ENCODE measurements at places on chromosomes 4 and X.

- no peak for DNase-seq
These were observed 19.4 kb downstream of the SEPTIN11 start for GRCh38 chr4:76968937-76969336.

DNA sequence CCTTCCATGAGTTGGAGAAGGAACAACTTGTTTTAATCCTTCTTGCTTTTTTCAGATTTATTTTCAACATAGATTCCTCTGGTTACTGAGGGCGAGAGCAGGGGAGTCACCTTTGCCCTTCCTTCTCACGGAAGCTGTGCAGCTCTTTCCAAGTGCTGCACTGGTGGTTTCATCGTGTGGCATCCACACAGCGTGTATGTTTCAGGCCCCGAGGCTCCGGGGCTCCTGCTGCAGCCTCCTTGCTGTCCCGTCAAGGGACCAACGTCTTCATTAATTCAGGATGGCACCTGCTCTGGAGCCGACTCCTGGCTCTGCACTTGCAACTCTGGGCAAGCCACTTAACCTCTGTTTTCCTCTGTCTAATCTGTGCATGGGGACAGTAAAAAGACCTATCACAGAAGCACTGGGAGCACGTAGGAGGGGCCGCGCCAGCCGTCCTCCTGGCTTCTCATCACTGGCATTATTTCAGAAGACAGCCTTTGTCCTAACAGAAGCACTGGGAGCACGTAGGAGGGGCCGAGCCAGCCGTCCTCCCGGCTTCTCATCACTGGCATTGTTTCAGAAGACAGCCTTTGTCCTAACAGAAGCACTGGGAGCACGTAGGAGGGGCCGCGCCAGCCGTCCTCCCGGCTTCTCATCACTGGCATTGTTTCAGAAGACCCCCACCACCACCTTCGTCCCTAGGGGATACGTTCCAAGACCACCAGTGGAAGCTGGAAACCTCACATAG is 117.8 kb upstream of the NKX1-1 start:
- DNase-seq = no peak

DNA sequence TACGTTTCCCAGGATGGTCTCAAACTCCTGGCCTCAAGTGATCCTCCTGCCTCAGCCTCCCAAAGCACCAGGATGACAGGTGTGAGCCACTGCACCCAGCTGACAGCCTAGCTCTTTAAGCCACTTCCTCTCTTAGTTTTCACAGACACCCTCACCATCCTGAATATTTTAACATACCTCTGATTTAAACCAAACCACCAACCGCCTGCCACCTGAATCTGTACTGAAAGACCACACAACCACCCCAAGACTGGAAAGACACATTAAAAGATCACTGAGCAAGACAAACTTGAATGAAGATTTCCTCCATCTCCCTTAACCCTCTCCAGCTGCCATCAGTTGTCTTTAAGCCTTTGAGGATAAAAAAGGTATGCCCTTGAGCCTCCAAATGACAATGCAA is 110.6 kb downstream of the SH3KBP1 start:
- no peak for DNase-seq

DNA sequence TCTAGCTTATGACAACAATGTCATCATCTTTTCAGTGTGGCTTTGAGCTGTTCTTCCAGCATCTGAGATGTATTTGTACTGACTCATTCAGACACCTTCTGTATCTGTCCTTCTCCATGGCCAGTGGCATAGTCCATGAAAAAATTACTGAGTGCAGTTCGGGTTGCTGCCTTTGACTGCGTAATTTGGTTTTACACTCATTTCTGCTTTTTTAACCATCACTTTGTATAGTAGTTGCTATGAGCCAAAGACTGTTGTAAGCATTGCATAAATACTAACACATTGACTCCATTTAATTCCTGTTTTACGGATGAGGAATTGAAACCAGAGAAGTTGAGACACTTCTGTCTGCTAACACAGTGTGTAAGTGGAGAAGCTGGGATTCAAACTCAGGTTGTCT is 190.7 kb upstream of the MID1 start:
- no peak for DNase-seq

DNA sequence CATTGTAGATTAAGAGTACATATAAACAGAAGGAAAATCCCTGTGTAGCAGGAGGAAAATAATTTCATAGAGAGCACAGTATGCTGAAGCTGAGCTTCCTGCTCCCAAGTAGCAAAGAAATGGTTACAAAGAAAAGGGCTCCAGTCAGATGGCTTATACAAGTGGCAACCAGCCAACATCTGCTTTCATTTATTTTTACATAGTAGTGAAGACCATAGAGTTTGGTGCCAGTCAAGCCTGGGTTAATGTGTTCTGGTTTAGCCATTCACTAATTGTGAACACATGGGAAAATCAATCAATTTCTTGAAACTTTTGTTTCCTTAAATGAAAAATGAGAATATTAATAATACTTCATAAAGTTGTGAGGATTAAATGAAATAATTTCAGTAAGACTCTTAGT is 111.3 kb upstream of the ELOVL6 start:
- DNase-seq = no peak

DNA sequence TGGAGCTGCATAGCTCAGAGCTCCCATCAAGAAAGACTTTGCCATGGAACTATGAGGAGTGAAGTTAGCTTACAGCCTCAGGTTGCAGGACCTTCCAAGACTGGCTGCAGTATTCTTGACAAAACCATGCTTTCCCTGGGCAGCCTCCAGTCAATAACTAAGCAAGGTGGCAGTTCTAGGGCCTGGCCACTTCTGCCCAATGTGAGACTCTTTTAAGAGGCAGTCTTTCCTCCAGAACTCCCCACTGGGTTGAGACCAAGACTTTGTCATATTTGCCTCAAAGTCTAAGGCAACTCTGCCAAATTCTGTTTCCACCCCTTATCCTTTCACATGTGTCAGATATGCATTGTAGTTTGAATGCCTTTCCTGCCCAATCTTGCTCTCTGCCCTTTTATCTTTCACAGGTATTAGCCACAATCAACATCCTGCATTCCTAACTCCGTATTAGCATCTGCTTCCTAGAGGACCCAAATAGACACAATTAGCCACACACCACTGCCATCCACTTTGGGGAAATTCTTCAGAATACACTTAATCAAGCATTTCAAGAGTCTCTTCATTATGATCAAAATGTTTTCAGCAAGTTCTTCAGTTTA is 17.7 kb upstream of the SLC25A43 start:
- DNase-seq = no peak

- DNase-seq = no peak
These were observed 342.3 kb upstream of the GRID2 start for GRCh38 chr4:91961504-91961903.

- no peak for DNase-seq
These were observed 256.6 kb downstream of the IL1RAPL1 start for GRCh38 chrX:28843817-28844216.

GRCh38 chrX:109760209-109760921 is 27.3 kb upstream of the ACSL4 start:
- peak; percentile 28 for DNase-seq

DNA sequence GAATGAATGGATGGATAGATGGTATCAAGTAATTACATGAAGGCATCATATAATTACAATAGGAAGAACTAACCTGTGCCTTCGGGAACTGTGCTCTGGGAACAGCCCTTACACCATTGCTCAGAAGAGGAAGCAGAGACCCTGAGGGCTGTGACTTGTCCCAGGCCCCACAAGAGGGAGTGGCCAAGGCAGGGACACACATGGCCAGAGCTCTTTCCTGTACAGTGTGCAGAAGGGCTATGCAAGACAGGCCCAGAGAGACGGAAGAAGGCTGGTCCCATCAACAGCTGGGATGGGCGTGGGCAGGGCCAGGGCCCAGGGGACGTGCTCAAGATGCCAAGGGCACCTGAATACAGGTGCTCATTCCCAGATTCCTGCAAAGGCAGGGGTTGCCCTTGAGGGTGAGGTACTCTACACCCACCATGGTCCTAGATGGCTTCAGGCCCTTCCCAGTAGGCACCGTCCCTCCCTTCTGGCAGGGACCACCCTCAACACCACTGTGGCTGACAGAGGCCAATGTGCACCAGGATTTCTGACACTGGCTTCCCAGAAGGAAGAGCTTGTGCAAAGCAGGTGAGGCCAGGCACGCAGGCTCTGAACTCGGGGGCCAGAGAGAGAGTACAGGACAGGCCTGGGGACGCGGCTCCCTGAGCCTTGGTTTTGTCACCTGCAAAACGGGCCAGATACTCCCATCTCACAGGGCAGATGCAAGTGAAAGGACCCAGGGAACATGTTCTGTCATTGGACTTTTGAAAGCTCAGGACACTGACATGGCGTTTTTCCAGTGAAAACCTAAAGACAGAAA is 1.7 kb downstream of the EVC2 start:
- no peak for DNase-seq

- no peak for DNase-seq
These were observed 172.8 kb downstream of the SCFD2 start for GRCh38 chr4:53193111-53193510.

- DNase-seq = peak; percentile 12
These were observed 55.9 kb upstream of the LEF1 start for GRCh38 chr4:108224611-108225053.
